ENCODE measurements at places on chromosomes 3 and 15. TPM values are rescaled to one million over a fixed set of nuclear protein-coding genes. Genes with fewer than 3 reads are reported as not detected.

CD80 gene
- 0.96 TPM for total RNA-seq

SERPINI2 gene
- not detected for total RNA-seq

DNA sequence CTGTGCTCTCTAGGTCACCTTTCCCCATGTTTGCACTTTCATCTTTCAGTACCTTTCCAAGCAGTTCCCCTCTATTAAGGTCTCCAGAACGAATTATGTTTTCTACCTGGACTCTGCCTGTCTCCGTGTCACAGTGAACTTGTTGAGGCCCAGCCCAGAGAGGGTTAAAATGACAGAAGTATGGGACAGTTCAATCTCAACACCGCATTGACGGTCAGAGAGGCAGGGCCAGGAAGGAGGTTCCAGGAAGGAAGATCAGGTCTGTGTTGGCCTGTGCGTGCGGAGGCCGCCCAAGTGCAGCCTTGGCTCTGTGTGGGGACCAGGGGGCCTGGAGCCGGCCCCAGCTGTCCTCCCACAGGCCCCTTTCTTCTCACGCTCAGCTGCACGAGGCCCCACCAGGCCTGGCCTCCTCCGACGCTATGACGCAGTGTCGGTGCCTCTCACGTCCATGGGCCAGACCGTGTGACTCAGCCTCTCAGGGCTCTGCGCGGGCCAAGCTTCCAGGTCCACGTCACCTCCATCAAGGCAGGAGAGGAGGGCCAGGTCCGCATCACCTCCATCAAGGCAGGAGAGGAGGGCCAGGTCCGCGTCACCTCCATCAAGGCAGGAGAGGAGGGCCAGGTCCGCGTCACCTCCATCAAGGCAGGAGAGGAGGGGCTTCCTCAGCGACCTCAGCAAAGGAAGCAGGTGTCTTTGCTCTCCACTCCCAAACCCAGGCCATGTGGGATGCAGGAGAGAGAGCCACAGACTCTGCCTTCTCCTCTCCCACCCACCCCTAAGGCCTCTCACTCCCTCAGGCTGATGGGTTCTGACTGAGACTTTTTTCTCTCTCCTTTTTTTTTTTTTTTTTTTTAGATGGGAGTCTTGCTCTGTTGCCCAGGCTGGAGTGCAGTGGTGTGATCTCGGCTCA is 83.1 kb downstream of the CPN2 start:
- DNase-seq = no peak

GRCh38 chr3:181930105-181930504 is 218.4 kb downstream of the SOX2 start:
- DNase-seq = no peak

GRCh38 chr3:111748132-111748531 is 110.9 kb upstream of the PHLDB2 start:
- DNase-seq = no peak
